ENCODE measurements at places on chromosomes 3 and 15.
A peak's percentile ranks its signal among the peaks of the same experiment; 100 is the strongest.

DNA sequence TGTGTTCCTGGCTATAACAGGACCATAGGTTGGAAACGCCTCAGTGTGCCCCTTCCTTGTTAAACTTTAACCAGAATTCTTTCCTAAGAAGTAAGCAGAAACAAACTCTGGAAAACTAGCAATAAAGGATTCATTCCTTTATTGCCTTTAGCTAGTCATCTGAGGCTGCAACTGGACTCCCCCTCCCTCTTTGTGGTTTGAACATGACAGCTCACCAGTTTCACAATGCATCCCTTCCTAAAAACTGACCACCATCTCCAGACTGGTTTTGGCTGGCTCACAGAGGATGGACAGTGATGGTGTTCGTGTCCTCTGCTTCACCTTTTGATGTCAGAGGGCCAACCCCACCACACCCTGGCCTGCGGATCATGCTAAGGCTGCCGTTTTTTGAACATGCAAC is 27.9 kb upstream of the TGFBR2 start:
- DNase-seq, result peak; percentile 86

GRCh38 chr3:81550415-81550814 is 211.0 kb downstream of the GBE1 start:
- no peak for DNase-seq

- DNase-seq, result no peak
These were observed 53.3 kb downstream of the ITGB5 start for GRCh38 chr3:124833710-124834332.

GRCh38 chr3:60079076-60079475 is 1029.3 kb upstream of the CFAP20DC start:
- DNase-seq, result no peak

- DNase-seq, result no peak
These were observed 185.7 kb downstream of the ARRDC4 start for GRCh38 chr15:98146031-98146820.

- DNase-seq, result no peak
These were observed 43.0 kb upstream of the MEIS2 start for GRCh38 chr15:37143351-37143750.

GRCh38 chr3:47643092-47643491 is 64.4 kb upstream of the CSPG5 start:
- no peak for DNase-seq

DNA sequence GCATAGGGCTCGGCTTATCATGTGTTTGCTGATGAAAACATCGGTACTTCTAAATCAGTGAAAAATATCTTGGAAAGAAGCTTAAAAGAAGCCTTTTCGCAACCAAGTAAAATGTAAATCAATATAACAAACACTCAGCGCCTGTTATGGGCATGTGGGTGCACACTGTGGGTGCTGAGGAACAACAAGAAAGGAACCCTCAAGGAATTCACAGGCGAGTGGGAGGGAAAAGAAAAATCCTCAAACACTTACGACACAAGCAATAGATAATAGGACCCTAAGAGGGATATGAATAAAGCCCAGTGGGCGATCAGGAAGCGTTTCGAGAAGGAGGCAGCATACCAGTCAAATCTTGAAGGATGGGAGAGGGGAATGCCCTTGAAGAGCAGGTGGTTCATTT is 21.9 kb downstream of the GLDN start:
- DNase-seq, result no peak

DNA sequence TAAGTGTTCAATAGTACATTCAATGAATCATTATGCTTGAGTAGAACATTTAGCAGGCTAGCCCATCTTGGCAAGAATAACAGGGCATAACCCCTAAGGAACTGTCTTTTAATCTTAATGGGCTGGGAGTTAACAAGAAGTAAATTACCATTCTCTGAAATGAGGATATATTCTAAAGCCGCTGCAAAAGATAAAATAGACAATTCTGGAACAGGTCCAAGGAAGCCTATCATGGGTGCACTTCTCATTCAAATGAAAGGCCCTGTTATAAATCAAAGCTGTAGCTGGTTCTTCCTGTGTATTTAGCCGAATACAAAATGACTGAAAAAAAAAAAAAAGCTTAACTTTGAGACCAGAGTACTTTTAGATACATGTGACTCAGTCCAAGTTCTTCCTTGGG is 15.6 kb downstream of the MTHFS start:
- no peak for DNase-seq

DNA sequence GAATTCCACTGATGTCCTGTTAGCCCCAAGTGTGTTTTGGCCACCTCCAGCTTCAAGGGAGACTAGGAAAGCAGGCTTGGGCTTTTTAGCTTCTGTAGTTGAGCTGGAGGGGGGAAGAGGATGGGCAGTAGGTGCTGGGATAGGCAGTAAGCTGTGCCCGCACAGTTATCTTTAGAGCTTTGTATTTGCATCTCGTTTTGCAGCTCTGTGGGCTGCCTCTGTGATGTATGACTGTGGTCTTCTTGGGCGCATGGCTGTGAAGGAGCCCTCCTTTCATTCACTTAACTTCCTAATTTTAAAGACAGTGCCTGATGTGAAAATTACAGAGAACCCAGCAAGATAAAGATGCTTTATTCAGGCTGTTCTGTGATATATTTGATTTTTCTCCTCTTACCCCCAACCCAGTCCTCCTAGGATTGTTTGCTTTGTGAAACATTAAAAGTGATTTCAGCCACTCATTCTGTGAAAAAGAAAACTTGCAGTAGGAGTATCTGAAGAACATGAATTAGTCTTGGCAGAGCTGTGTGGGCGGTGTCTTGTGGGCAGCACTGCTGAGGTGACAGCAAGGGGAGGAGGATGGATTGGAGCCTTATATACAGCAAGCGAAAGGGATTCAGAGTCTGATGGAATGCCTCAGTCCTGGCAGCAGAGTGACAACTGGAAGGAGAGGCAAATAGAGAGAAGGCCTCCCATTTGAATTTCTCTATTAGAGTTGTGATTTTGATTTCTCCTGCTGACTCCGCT is 74.3 kb downstream of the LARS2 start:
- peak; percentile 15 for DNase-seq

GRCh38 chr3:148100476-148100875 is 597.2 kb upstream of the AGTR1 start:
- DNase-seq, result no peak

GRCh38 chr3:95172164-95172943 is 1109.5 kb downstream of the NSUN3 start:
- no peak for DNase-seq

DNA sequence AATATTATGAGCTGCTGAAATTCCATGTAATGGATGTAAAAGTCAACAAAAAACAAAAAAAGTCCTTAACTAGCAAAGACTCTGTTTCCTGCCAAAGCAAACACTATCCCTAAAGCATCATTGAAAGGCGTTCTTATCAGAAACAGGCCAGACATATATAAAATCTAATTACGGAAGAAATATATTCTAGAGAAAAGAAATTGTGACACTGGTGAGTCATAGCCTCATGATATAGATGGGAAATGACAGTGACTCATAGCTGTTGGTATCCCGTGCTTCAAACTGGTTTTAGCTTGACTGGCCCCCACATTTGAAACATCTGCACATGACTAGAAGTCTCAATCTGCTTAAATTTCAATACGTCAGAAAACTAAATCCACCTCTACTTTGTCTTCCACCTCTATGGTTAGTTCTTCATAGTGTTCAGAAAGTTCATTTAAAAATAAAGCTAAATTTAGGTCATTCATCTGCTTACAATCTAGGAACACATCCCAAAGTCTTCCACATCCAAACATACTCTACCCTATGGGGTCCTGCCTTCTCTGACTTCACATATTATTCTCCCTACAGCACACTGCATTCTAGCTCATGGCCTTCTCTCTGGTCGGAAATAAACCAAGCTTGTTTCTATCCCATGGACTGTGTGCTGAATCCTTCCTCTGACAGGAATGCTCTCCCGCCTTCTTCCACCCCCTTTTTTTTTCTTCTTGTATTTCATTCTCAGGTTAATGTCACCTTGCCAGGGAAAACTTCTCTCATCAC is 456.3 kb upstream of the ARRDC4 start:
- no peak for DNase-seq

GRCh38 chr3:5194801-5195509 is 7.4 kb downstream of the EDEM1 start:
- DNase-seq, result peak; percentile 72

- DNase-seq, result no peak
These were observed 39.7 kb downstream of the MEF2A start for GRCh38 chr15:99605490-99605931.

DNA sequence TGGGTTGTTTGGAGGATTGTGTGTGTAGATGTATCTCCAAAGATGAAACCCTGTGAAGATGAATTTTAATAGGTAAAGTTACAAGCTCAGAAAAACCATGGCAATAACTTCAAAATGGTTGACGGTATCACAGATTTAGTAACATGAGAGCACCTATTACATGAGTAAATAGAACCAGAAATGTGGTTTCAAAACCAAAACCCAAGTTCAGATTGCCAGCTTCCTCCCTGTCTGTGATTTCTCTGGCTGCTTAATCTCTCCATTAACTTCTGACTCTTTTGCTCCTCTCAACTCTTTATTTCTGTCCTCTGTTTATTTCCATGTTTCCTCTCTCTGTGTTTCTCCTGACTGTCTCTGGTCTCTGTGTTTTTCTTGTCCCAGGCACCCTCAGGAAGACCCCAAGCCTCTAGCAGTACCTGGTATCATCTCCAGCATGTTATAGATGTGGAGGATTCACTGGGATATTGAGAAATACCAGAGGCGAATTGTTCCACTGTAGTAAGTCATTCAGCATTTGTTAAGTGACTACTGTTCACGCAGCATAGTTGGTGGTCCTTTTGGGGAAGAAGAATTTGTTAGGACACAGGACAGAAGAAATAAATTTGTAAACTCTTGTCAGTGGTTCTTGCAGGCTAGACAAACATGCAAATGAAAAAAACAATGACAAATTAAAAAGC is 138.8 kb downstream of the BBX start:
- no peak for DNase-seq

- DNase-seq, result no peak
These were observed 92.1 kb downstream of the HHLA2 start for GRCh38 chr3:108388136-108389132.

DNA sequence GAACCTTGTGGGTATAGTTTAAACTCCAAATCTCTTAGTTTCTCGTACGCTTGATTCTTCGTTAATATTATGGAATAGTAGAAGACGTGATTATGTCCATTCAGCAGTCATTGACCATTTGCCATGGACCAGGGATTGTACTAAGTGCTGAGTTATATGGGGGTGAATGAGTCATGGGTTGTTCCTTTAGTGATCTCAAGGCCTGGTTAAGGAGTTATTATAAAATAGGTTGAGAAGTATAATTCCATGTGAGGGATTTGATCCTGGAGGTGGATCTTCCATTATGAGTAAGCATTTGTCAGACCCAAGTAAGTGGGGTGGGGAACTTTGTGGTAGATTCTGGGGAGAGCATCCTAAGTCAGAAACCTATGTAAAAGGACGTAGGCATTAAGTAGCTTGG is 15.4 kb downstream of the NR2C2 start:
- DNase-seq, result peak; percentile 31

- no peak for DNase-seq
These were observed 8.0 kb upstream of the LTK start for GRCh38 chr15:41521614-41522013.

DNA sequence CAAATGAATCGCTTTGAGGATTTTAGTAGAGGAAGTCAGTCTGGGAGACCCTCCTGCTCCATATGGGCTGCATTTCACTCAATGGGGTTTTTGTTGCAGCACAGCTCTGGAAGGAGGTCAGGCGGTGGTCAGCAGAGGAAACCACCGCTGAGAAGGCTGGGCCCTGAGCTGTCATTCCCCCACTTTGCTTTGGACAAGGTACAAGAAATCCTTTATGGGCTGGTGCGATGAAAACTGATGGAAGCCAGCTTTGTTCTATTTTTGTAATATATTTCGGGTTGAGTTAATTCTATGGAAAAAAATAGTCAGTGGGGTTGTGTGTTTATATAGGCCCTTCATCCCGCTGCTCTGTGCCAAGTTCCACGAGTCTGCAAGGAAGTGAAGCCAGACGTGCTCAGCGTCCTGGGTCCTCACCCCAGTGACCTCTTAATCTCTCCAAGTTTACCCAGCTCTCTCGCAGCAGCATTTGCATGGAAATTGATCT is 157.1 kb upstream of the TMC3 start:
- no peak for DNase-seq

GRCh38 chr3:103218793-103219192 is 784.0 kb downstream of the ZPLD1 start:
- DNase-seq, result no peak

DNA sequence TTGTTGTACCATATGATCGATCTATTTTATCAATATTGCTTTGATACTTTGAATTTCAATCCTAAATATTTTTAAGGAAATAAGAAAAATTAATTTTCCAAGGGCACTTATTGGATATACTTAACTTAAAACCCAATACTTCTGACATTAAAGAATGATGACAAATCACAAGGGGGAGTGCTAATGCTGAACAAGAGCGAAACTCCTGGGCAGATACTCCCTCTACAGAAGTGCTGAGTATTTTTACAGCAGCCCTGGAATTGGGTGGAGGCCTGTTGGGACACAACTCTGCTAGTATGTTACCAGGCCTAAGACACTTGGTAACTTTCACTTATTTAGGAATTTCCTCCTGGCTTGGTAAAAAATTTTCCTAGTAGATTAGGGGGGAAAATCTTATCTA is 46.2 kb downstream of the DENND6A start:
- peak; percentile 54 for DNase-seq

GRCh38 chr15:76139368-76140073 is 79.7 kb downstream of the TMEM266 start:
- peak; percentile 89 for DNase-seq

DNA sequence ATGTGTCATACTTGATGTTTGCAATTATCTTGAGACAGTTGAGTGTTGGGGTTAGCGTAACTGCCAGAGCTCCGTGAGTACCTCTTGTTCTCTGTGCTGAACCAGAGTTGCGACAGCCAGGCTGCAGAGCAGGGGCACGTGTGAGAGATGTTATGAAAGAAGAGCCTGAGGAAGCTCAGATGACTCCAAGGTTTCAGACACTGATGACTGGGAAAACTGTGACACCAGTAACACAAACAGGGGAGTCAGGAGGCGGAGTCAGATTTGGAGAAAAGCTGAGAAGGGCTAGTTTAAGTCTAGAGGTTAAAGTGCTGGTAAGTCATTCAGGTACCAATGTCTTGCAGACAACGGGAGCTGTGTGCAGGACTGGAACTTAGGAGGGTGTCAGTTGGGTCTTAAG is 45.0 kb downstream of the BLM start:
- peak; percentile 67 for DNase-seq

DNA sequence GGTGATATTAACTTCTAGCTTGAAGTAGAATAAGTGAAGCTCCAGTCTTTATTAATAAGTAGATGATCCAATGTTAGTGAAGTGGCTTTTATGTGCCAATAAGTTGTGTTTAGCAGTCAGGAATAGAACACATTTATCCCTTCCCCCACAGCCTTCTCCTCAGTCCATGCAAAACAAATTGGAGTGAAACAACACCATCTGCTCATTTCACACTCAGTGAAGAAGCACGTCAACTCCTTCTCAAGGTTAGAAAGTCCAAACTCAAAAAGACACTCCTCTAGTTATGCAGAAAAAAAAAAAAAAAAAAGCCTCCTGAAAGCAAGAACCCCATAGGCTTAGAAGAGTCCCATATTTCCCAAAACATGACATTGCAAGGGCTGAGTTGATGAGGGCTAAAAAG is 18.0 kb upstream of the NEO1 start:
- no peak for DNase-seq

GRCh38 chr3:140152851-140153639 is 218.1 kb downstream of the CLSTN2 start:
- DNase-seq, result no peak

Data from AG08395 (cell line).